ENCODE measurements at places on chromosomes 3 and 15.

DNA sequence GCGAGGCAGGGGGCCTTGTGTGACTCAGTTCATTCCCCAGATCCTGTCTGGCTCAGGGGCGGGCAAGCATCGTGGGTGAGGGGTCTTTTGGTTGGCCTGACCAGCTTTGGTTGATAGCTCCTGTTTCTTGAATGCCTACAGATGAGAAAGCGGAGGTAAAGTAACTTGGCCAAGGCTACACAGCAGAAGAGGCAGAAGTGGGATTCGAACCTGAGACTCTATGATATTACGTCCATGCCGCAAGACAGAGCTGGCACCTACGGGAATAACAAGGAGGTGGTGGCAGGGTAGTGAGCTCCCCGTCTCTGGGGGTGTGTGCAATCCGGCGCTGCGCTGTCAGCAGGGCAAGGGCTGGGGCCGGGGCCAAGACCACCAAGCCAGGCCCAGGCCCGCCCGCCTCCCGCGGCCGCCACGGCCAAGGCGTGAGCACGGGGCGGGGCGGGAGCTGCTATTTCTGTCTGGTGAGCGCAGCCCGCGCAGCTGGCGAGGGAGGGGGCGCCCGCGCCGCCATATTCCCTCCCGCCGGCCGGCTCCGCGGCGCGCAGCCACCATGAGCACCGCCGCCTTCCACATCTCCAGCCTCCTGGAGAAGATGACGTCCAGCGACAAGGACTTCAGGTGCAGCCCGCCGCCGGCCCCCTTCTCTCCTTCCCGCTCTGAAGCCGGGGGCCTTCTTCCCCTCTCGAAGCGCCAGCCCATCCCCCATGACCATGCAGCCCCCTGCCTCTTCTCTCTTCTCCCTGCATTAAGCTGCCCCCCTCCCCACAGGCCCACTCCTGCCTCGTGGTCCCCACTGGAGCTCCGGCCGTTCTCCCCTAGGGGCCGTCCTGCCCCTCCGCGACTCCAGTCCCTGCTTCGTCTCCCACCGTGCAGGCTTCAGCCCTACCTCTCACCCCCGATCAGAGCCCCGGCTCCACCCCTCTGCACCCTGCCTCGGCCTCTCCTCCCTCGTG, at the start of gene CAND2:
Gene CAND2, plus strand, starts transcription at position 510 of the 953 bp plus-strand sequence. Its CDS starts 41 bp downstream, at position 551.
- peak; percentile 52 for DNase-seq

- no peak for DNase-seq
Measured at GRCh38 chr15:59447367-59447766, 9.4 kb downstream of the FAM81A start.

GRCh38 chr3:29293421-29293820, 12.6 kb downstream of the RBMS3 start:
- peak; percentile 66 for DNase-seq

GRCh38 chr3:189863031-189863430, 231.8 kb downstream of the TP63 start:
- peak; percentile 12 for DNase-seq

DNA sequence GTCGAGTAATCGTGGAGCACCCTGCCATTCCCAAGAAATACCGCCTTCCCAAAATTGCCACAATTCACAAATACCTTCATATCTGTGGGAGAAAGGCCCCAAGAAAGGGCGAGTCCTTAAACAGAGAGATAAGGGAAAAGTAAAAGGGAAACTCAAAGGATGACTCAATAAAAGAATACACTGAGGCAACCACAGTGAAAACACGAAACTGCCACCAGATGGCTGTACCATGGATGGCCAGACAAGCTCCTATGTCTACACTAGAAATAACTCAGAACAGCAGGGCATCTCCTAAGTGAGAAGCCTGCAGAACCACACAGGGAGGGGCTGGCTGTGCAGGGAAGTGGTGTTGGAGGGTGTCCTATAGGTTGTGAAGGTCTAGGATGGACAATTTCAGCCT, 25.0 kb downstream of the SRGAP3 start:
- DNase-seq = peak; percentile 26

DNA sequence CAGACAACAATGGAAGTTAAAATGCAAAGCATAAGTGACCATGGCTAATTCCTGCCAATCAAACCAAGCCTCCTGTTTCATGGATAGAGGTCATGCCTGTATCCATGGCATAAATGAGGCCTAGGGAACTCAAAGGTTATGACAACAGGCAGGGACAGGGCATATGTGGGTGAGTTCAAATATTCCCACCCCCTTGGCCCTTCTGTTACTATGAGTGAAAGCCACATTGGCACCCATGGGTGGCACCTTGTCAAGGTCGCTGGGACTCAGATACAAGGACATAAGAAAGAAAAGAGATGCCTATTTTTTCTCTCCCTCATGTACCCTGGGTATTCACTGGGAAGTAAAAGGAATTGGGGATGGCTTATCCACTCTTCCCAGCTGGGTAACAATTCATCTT, 25.3 kb upstream of the TMEM45A start:
- DNase-seq = no peak

GRCh38 chr3:193943200-193943599, 192.7 kb upstream of the HES1 start:
- no peak for DNase-seq

DNA sequence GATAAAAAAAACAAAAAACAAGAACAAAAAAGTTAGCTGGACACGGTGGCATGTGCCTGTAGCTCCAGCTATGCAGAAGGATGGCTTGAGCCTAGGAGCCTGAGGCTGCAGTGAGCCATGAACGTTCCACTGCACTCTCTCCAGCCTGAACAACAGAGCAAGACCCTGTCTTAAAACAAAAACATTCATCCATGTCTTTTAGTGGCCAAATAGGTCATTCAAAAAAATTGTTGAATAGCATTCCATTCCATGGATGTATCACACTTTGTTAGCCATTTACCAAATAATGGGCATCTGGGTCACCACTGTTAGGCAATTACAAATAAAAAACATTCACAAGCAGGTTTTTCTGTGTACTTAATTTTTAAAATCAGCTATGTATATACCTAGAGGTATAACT, 139.7 kb downstream of the STAG1 start:
- no peak for DNase-seq

DNA sequence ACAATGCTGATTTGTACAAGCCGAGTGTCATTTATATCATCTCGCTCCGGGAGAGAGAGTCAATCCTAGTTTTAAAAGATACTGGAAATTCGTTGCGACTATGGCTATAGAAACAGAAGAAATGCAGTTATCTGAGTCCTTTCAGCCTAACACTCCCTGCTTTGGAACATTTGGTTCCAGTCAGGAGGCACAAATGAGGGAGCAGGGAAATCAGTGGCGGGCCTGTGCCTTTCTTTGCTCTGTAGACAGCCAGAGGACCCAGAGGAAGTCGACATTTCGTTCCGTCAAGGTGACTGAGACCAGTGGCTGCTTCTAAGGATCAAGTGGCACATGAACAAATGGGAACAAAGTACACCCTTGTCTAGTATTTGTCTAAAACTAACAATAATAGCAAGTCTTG, 745 bp upstream of the RIOX2 start:
- no peak for DNase-seq

DNA sequence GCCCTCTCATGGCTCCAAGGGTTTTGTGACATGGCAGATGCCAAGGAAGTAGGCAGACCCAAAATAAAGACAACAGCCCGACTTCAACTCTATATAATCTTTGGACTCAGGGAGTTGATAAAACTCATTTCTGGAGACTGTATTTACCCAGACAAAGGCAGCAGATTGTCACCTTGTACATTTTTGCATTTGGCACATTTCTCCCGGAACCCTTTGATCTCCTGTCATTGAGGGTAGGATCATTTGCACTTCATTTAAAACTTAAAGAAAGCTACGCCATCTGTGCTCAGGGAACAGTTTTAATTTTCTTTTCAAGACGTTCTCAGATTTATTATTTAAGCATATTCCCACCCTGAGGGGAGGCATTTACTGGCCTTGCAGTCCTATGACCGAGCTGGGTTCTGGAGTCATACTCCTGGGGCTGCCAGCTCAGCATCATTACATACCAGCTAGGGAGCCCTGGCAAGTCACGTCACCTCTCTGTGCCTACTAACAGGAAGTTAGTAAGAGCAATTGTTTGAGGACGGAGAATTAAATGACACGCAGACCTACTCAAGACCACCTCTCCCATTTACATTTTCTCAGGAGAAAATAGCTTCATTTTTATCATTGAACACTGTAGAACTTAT, 5.9 kb downstream of the CDCP1 start:
- peak; percentile 39 for DNase-seq

DNA sequence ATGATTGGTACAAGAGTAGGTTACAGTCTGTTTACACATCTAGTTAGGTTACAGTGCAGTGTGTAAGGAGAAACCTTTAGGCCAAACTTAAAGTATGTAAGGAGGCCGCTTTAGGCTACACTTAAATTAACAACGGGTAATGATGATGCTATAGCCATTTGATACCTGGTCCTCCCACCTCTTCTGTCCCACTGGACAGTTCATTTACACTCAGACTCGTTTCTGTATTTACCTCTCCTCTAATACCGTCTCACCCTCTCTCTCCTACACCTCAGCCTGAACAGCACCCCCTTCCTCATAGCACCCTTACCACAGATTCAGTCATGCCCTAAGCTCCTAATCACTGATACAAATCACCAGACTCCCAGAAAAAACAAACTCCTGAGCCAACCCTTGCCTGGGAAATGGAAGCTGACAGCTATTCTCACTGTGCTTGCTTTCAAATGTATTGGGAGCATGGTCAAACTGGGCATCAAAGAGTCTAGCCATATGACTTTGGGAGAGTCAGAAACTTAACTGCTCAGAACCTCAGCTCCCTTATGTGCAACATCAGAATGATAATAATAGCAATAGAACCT, 241.3 kb upstream of the SETMAR start:
- DNase-seq = no peak

DNA sequence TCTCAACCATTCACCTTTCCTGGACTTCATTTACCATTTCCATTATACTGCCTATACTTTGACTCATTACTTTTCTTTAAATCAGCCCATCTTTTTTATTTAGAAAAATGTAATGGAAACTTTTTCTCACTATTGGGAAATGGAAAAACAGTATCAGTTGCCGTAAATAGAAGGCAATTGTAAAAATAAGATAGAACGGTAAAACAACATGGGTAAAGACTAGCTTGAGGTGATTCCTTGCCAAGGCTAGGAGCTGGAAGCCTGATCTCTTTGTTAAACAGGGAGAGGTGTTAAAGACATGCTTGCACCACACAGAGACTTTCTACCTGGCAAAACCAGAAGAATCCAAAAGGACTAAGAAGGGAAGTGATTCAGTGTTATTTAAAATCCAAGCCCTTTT, 5.9 kb downstream of the FGD5 start:
- no peak for DNase-seq

- peak; percentile 71 for DNase-seq
Measured at GRCh38 chr3:8607234-8608040, 37.2 kb downstream of the SSUH2 start.

GRCh38 chr15:31489801-31490646, 163.4 kb downstream of the KLF13 start:
- peak; percentile 52 for DNase-seq

GRCh38 chr3:102237838-102238237, 197.0 kb upstream of the ZPLD1 start:
- no peak for DNase-seq

GRCh38 chr3:99526921-99527320, 111.5 kb upstream of the COL8A1 start:
- peak; percentile 58 for DNase-seq

- DNase-seq = no peak
Measured at GRCh38 chr3:150673966-150674365, 29.8 kb downstream of the ERICH6 start.

- DNase-seq = no peak
Measured at GRCh38 chr15:93159930-93160329, 70.9 kb upstream of the RGMA start.

GRCh38 chr3:127809611-127810010, 12.7 kb downstream of the MGLL start:
- no peak for DNase-seq

GRCh38 chr15:86300390-86301125, 220.9 kb downstream of the AGBL1 start:
- no peak for DNase-seq

DNA sequence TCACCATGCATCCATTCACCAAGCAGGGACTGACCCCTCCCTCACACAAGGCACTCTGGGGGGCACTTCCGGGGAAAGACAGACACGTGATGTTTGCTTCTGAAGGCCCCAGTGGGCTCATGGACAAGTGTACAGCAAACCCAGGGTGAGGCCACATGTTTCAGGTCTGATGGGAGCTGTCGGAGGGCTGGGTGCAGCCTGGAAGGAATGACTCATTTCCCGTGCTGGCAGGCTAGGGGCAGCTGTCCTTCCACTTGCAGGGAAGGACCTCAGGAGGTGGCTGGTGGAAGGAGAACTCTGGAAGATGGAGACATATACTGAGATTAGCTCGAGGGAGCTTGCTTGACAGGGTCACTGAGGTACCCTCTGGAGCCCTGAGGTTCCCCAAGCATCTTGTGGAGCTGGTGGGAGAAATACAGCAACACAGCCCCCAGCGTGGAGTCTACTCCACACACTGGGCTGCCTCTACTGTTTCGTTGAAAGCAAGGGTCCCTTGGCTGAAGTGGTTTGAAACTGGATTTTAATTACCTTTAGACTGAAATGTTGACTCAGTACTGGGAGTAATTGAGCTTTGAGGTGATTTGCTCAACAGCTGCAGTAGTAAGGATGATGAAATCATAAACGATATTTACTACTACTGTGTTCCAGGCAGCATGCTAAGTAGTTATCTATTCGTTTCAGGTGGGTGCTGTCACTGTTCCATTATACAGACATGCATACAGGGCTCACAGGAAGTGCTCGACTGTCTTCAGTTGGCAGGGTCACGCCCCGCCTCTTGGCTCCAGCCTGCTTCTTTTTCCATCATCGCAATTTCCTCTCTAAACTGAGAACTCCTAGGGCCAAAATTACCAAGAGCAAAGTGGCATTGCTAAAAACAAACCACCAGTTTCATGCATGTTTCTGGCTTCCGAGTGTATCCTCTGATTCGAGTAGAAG, 230.4 kb downstream of the ADAMTS17 start:
- peak; percentile 78 for DNase-seq

- DNase-seq = no peak
Measured at GRCh38 chr3:22980346-22980745, 222.8 kb upstream of the UBE2E2 start.

GRCh38 chr15:83837945-83838571, 184.1 kb downstream of the ADAMTSL3 start:
- DNase-seq = peak; percentile 11

GRCh38 chr3:143147707-143148106, 28.1 kb downstream of the CHST2 start:
- DNase-seq = no peak

GRCh38 chr15:92693691-92694331, 38.2 kb upstream of the FAM174B start:
- peak; percentile 18 for DNase-seq

GRCh38 chr3:160193644-160194192, 31.5 kb upstream of the C3orf80 start:
- DNase-seq = no peak

DNA sequence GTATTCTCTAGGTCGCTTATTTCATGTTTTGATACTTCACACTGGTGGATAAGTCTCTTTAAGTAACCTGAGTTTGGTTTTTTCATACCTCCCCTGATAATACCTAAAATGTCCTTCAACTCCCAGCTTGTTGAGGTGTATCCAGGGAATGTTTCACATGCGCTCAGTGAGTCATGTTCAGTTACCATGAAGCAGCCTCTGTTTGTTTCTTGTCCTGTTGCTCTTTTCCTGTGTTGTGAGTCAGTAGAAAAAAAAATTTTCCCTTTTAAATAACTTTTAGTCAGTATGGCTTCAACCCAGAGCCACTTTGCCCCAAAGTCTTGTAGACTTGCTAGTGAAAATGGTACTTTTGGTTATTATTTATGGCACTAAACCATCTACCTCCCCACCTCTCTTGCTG, 278.4 kb upstream of the ZPLD1 start:
- peak; percentile 75 for DNase-seq

- DNase-seq = peak; percentile 40
Measured at GRCh38 chr3:52055537-52056351, 627 bp downstream of the DUSP7 start.

- peak; percentile 34 for DNase-seq
Measured at GRCh38 chr3:123298903-123299302, 97.2 kb downstream of the SEC22A start.
